Central memory CD4-positive, alpha-beta T cell (primary cell): ENCODE measurements at places on chromosomes 6 and 20.

DNA sequence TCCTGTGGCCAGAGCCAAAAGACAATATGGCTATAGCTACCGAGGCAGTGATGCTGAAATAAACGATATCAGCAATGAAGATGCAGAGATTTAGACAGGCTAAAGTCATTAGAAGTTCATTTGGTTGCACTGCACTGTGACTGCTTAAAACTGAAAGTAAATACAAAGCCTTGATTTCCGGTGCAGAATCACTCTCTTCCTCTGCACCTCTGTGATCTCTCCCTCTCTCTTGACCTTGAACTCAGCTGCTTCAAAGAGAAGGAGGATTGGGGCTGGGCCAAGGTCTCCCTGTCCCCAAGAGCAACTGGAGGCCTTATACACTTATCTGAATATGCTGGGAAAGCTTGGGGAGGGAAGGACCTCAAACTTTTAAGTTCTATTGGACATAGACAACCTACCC is 34.6 kb upstream of the SPACA1 start:
- peak; percentile 10 for DNase-seq

- DNase-seq = no peak
Observed at GRCh38 chr6:112701201-112701600, 354.1 kb downstream of the RFPL4B start.

- no peak for DNase-seq
Observed at GRCh38 chr6:139449611-139450000, 75.2 kb upstream of the CITED2 start.

GRCh38 chr6:16600026-16600425 is 161.2 kb downstream of the ATXN1 start:
- DNase-seq = no peak

DNA sequence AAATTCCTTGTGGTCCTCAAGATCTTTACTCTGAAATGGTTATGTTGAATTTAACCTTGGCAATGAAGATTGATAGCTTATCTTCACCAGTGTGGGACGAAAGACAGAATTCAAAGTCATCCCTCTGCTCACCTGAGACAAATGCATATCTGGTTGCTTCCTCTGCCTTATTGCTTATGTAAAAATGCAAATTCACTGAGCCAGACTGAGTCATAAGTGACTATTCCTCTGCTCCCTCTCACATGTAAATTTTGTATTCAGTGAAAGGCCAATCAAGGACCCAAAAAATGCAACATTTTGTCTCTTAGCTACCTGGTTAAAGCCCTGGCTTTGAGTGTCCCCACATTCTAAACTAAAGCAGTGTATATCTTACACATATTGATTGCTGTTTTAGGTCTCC is 593.1 kb upstream of the GJE1 start:
- no peak for DNase-seq

DNA sequence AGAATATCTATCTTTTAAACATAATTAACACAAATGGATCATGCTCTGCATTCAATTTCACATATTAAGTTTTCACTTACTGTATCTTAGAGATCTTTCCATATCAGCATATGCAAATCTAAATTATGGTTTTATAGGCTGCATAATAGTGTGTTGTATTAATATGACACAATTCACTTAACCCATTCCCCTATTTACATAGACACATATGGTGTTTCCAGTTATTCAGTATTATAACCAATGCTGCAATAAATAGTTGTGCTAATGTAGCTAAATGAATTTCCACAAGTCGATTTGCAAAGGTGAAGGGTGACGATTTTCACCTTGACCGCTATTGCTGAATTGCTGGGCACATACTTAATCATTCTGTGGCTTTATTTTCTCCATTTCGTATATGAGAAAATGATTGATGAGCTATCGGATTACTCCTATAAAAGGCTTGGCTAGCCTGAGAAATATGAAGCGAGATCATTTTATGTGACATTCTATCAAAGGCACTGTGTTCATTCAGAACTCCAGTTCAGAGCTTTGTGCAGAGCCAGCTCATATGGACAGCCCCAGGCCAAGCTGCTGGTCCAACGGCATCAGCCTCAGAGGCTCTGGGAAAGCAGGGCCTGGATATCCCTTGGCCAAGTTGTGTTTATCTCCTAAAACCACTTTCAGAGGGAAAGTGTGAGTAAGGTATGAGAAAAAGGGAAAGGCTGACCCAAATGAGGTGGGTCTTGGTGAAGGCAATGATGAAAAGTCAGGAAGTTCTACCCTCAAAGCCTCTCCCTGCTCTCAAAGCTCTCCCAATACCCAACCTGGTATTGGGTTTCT is 50.8 kb downstream of the GFOD1 start:
- DNase-seq = no peak

- no peak for DNase-seq
Observed at GRCh38 chr6:109485266-109485935, 2.4 kb upstream of the ZBTB24 start.

DNA sequence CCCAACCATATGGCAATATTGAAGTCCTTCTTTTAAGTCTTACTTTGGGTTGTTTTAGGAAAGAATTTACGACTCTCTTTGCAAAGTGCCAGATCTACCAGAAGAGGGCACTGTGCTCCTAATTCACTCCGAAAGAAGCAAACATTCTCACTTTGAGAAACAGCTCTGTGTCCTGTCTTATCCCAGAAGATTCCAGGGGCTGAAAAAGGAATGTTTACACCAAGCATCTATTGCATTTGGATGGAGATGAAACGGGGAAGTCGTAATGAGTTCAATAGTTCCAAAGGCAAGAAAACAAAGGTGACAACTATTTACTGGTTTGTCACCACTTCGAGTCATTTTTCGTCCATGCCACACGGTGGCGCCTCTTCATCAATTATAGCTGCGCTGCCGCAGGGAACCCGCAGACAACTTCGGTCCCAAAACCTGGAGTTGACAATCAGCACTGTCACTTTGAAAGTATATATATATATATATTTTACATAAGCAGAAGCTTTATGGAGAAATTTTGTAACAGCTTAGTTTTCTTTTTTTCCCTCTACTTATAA is 121.6 kb downstream of the MOXD1 start:
- peak; percentile 67 for DNase-seq

DNA sequence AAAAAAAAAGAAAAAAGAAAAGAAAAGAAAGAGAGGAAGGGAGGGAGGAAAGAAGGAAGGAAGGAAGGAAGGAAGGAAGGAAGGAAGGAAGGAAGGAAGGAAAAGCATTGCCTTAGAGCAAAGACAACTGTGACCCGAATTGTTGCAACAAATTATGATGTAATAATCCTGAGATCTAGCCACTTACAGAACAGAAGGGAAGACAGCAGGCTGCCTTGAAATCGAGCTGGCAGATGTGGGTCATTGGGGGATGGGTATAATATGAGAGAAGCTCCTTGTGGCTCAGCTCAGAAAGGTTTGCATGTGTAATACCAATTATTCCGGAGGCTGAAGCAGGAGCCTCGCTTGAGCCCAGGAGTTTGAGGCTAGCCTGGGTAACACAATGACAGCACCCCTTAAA is 208.1 kb upstream of the PROKR2 start:
- no peak for DNase-seq

DNA sequence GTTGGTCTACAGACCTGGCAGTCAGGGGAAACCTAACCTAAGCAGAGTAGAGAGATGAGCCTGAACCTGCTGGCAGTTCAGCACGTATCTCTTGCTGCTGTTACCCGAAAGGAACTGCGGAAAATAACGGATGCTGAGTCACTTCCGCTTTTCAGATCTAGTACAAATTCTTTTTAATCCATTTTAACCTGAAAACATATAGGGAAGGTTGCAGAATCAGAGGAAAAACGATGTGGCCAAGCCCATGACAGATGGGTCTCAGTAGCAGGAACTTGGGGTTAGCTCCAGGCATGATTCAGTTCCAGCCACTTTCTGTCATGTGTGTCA is 351.9 kb upstream of the PRND start:
- DNase-seq = no peak

GRCh38 chr20:32205110-32205842 is 2.3 kb downstream of the PLAGL2 start:
- no peak for DNase-seq

DNA sequence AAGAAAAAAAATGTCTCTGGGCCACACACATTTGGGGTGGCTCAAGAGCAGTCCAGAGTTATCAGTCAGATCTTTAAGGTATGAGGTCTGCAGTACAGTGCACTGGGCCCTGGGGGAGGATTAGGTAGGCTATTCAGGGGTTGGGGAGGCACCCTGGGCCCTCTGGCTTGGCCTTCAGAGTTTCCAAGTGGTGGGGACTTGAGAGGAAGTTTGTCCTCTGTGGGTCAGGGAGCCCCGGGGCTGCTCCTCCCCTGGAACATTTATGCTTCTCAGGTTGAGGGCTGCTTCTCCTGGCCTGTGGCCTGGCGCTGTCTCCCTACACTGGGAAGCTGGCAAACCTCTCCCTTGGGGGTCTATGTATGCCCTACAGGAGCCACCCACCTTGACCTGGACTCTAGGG is 46.0 kb downstream of the PTK7 start:
- DNase-seq = no peak

- DNase-seq = no peak
Observed at GRCh38 chr6:134956676-134957075, 6.8 kb upstream of the ALDH8A1 start.

- DNase-seq = no peak
Observed at GRCh38 chr6:152094992-152095592, 287.6 kb downstream of the ESR1 start.

DNA sequence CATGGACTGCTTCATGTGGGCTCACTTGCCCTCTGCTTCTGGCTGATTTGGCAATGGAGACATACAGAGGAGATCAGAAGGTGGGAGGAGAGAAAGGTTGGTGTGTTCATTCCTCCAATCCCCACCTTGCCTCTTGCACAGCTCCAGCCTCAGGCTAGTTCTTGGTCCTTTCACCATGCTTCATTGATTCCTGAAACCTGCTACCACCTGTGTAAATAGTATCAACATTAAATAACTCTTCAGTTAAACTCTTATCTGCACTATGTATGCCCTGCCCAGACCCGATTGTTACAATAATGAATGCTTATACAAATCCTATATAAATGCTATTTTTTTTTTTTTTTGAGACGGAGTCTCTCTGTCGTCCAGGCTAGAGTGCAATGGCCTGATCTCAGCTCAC is 174.5 kb downstream of the CD83 start:
- no peak for DNase-seq

DNA sequence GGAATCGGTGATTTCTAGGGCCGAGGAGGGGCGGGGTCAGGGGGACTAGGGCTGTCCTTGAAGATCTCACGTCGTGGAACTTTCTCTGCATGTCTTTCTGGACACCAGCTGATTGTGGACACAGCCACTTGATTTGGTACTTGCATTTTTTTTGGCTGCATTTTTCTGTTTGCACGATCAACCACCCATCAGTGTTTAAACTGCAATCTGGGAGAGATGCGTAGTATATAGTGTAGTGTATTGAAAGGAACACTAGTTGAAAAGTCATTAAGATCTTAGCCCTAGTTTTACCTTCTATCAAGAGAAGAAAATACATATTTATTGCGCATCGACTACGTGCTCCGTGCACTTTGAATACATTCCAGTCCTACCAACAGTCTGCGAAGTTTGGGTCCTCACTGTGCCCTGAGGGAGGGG is 657 bp downstream of the NT5DC1 start:
- no peak for DNase-seq

GRCh38 chr6:90472716-90473115 is 114.2 kb downstream of the MAP3K7 start:
- peak; percentile 35 for DNase-seq

DNA sequence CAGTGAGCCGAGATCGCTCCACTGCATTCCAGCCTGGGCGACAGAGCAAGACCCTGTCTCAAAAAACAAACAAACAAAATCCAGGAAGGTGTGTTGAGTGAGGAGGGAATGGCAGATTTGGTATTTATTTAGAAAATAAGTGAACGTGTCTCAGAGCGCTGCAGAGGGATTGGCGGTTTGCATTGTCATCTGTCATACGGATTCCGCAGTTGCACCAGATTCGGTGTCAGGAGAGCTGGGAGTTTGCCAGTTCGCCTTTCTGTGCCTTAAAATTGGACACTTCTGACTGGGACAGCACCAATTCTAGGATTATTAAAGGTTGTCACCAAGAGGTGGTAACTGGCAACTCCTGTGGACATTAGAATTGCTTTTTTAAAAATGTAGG is 912 bp downstream of the SNRNP48 start:
- no peak for DNase-seq

DNA sequence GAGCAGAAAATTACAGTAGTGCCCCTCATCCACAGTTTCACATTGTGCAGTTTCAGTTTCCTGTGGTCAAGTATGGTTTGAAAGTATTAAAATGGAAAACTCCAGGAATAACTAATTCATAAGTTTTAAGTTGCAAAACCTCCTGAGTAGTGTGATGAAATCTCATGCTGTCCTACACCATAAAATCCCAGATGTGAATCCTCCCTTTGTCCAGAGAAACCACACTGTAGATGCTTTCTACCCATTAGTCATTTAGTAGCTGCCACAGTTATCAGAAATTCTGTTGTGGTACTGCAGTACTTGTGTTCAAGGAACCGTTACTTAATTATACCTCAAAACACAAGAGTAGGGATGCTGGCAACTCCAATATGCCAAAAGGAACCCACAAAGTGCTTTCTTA is 74.7 kb downstream of the PTCHD4 start:
- DNase-seq = no peak

- peak; percentile 89 for DNase-seq
Observed at GRCh38 chr6:26532699-26533531, 5.3 kb upstream of the HMGN4 start.

GRCh38 chr6:4322846-4323309 is 187.5 kb upstream of the ECI2 start:
- DNase-seq = no peak

GRCh38 chr6:96124778-96125177 is 109.0 kb downstream of the FUT9 start:
- DNase-seq = no peak

- no peak for DNase-seq
Observed at GRCh38 chr6:110265273-110265672, 85.0 kb downstream of the CDC40 start.

DNA sequence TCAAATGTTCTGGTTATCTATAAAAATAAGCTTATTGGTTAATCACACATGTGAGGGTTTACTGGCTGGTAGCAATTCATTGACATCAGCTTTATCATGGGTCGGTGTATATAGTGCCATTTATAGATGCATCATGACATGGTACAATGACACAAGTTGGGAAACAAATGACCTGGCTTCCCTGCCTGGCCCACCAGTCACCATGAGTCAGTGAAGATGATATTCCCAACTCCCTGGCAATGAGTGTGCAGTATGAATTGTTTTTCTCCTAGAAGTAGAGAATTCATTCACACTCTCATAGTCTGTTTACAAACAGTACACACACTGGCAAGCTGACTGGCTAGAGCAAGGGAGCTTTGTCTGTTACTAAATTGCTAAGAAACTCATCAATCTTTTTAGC is 37.2 kb upstream of the CALHM6 start:
- no peak for DNase-seq

GRCh38 chr20:19019734-19020364 is 192.6 kb upstream of the SLC24A3 start:
- DNase-seq = no peak
